ENCODE measurements at places on chromosomes 11 and 22.

GRCh38 chr22:37126383-37126782, 16.9 kb upstream of the TMPRSS6 start:
- peak; percentile 27 for DNase-seq

GRCh38 chr11:124864892-124865180, 396 bp upstream of the ROBO3 start:
- no peak for DNase-seq

DNA sequence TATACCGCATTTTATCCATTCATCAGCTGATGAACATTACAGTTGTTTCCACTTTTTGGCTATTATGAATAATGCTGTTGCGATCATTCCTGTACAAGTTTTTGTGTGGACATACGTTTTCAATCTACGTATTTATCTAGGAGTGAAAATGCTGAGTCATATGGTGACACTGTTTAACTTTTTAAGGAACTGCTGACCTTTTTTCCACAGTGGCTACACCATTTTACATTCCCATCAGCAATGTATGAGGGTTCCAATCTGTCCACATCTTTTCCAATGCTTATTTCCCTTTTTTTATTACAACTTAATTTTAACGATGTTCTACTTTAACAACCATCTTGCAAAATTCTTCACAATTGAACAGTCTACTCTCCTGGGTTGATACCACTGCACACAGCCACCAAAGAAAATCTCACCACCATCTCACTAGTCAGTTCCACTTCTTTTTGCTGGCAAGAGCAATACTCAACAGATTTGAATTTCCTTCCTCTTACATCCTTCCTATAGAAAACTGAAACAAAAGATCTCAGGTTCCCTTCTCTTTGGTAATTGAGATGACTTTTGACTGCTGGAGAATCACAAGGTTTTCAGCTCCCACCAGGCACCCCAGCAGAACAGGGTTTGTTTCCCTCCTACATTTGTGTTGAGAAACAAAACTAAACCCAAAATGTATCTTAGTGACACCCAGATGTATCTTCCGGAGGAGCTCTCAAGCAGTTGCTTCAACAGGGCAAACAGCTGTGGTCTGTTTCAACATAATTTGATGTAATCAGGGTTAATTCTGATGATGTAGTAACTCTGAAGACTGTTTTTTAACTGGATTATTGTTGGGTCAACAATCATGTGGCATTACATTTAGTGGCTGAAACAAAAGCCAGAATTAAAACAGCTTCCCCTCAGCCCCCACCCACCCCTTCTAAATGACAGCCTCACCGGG, 7.0 kb upstream of the GAB2 start:
- DNase-seq, result no peak

GRCh38 chr11:720642-721246, 14.7 kb downstream of the EPS8L2 start:
- DNase-seq, result no peak

GRCh38 chr11:93608364-93608763, 53.1 kb upstream of the CEP295 start:
- DNase-seq, result no peak

- DNase-seq, result no peak
These were observed 10.7 kb upstream of the ARL14EP start for GRCh38 chr11:30312243-30312642.

DNA sequence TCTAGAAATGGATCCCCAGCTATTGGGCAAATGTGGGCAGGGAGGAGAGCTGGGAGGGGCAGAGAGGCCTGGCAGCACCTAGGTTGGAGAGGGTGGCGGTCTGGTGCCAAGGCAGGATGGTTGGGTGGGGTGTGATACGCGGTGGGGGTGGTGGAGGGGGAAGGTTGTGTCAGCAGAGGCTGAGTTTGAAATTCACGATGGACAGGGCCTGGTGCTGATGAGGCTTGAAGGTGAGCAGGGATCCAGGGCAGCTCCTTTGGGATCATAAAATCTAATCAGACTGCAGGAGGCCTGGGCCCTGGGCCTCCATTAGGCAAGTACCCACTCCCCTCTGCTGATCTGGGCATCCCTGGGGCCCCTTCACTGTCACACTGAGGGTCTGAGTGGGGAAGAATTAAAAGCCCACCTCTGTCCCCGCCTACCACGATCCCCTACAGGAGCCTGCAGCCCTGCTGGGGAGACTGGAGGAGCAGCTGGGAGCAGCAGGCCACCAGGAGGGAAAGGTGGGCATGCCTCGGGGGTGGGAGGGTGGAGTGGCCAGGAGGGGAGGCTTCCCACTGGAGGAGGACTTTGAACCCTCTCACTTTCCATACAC, 24.0 kb downstream of the IGLL1 start:
- no peak for DNase-seq

GRCh38 chr11:35313066-35313759, 106.1 kb downstream of the SLC1A2 start:
- no peak for DNase-seq

- DNase-seq, result no peak
These were observed 1515.6 kb downstream of the TBC1D22A start for GRCh38 chr22:48277868-48278581.

DNA sequence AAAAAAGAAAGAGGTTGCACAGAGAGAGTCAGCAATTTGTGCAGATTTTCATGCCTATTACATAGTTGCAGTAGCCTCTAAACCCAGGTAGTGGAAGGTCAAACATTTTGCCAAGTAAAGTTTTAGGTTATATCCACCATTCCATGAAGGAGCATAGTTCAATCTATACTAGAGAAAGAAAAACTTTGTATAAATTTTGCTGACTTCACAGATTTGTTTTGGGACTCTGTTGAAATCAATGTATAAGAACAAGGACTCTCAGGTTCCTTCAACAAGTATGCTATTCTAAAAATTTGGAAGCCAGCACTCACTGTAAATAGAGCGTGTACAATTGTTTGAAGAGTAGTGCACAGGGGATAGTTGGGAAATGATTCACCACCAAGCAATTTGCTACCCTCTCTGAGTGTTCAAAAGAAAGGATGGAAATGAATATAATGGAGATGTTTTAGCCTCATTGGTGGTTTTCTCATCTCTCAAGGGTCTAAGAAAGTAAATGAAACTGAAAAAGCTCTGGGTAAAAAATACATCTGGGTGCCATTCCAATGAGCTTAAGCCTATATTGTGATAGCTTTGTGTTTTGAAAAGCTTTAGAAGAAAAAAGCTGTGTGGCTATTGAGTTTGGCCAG, 508.4 kb upstream of the LUZP2 start:
- DNase-seq, result no peak

- no peak for DNase-seq
These were observed 68.1 kb downstream of the LRRC32 start for GRCh38 chr11:76602431-76602861.

GRCh38 chr11:6557761-6558674, 45.4 kb downstream of the RRP8 start:
- no peak for DNase-seq

- DNase-seq, result no peak
These were observed at the start of gene SLC7A4 for GRCh38 chr22:21032037-21032867. TSS of gene SLC7A4 (minus strand) at chr22:21032561. CDS start at chr22:21031812, 749 bp downstream.

DNA sequence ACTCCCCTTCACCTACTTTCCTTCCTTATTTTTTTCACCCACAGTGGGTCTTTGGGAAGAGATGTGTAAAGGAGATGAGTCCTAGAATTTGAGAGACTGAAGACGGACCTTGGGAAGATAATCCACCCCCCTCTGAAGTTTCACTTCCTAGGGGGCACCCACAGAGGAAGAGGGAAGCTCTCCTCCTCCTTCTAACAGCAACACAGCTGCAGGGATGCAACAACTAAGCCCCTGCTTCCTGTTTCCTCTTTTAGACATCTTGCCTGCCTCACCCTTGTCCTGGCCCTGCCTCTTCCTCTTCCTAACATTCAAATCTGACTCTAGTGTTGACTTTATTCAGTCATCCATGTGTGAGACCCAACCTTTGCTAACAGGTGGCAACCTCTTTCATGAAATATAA, 424.6 kb downstream of the BUD13 start:
- DNase-seq, result no peak

GRCh38 chr11:11555208-11555607, 66.6 kb downstream of the GALNT18 start:
- DNase-seq, result no peak

DNA sequence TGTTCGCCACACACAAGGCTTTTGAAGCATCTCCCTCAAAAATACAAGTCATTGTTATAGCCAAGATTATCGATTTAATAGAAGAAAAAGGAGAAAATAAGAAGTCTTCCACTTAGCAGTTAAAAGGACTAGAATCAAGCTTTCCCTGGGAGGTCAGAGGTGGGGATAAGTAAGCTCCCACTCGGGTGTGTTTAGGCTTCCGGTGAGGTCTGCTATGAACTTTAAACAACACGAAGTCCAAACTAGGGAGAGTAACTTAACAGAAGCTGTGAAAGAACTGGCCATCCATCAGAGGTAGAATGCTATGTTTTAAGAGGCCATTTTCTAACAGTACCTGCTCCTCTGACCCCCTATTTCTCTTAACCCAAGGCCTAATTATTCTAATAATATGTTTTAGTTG, 91.4 kb upstream of the APOA1 start:
- DNase-seq, result no peak

DNA sequence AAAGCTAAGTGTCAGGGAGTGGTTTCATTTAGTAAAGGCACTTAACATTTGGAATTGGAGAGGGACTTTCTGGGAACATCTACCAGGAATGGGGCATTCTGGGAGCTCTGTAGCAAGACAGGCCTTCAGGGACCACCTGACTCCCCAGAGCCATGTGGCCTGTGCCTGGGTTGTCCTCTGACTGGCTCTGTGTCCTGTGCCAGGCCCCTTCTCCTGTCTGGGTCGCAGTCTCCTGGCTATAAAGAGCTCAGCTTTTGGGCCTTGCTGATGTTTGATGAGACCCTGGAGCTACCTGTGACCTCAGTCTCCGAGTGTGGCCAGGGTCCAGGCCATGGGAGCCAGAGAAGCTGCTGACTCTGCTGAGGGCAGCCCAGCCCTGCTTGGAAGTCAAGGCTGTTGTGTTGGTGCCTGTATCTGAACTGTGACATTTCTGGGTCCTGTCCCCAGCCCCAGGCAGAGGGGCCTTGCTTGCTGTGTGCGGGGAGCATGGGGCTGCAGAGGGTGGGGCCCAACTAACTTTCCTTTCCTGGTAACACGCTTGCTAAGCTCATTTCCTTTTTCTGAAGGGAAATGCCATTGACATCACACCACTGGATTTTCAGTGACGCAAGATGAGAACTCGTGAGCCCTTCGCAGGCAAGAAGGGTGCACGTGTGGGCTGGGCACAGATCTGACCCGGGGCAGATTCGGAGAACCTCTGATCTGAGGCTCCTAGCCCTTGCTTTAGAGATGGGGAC, 41.3 kb downstream of the LRRC32 start:
- DNase-seq, result no peak

GRCh38 chr11:117918366-117919255, 10.6 kb downstream of the TMPRSS13 start:
- no peak for DNase-seq

DNA sequence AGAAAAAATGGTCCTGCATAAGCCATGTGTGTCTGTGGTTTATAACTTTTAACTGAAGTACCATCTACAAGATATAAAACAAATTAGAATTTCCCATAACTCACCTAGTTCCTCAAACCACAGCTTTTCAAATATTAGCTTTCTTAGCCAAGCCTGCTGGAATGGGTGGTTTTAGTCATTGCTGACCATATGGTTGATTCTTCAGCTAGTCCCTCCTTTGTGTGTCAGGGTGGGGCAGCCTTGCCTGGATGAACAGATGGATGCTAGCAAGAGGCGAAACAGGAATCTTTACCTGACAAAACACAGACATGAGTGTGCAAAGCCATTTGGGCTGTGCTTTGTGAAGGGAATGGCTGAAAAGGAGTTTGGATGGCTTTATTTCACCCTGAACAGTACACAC, 6.9 kb upstream of the B3GNT6 start:
- DNase-seq, result no peak

GRCh38 chr11:22800482-22800881, 29.1 kb downstream of the SVIP start:
- no peak for DNase-seq
